Activated CD4-positive, alpha-beta T cell treated with anti-CD3 and anti-CD28 coated beads, Interleukin-2, amount 50 U/mL, for 48 hours (primary cell): ENCODE measurements at places on chromosomes 1 and 21.

GRCh38 chr1:212157252-212157651 lies 121.7 kb downstream of the DTL start:
- DNase-seq = no peak

GRCh38 chr1:88141499-88142074 lies 542.5 kb upstream of the PKN2 start:
- DNase-seq = no peak

DNA sequence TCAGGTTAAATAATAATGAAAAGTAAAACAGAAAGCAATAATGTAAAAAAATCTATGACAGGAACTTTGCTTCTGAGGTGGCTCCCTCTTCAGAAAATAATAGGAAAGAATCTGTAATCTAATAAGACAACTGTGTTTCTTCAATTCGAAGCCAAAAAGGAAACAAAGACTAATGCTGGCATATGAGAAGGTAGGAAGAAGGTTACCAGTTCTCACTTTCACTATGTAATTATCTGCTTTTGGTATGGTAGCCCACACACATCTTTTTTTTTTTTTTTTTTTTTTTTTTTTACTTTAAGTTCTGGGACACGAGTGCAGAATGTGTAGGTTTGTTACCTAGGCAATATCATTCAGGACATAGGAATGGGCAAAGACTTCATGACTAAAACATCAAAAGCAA lies 47.1 kb downstream of the COP1 start:
- no peak for DNase-seq

GRCh38 chr21:34736116-34736874 lies 67.5 kb downstream of the CLIC6 start:
- no peak for DNase-seq

GRCh38 chr1:114144016-114144415 lies 9.7 kb downstream of the SYT6 start:
- DNase-seq = no peak

DNA sequence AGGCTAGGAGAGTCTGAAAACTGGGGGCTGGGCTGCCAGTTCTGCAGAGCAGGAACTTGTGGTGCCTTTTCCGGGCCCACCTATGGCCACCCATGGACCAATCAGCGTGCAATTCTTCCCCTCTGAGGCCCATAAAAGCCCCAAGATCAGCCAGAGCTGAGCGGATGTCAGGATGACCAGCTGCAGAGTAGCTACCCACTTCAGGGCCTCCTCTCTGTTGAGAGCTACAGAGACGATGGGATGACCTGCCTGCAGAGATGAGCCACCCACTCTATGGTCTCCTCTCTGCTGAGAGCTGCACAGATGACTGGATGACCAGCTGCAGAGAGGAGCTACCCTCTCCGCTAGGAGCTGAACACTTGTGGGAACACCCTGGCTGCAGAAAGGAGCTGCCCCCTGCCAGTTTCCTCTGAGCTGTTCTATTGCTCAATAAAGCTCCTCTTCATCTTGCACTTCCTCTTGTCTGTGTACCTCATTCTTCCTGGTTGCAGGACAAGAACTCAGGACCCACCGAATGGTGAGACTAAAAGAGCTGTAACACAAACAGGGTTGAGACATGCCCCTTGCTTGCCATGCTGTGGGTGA lies 12.8 kb upstream of the AADACL4 start:
- no peak for DNase-seq
